Cortex of kidney (tissue), 1 donor: ENCODE measurements at places on chromosomes 6 and 20.

DNA sequence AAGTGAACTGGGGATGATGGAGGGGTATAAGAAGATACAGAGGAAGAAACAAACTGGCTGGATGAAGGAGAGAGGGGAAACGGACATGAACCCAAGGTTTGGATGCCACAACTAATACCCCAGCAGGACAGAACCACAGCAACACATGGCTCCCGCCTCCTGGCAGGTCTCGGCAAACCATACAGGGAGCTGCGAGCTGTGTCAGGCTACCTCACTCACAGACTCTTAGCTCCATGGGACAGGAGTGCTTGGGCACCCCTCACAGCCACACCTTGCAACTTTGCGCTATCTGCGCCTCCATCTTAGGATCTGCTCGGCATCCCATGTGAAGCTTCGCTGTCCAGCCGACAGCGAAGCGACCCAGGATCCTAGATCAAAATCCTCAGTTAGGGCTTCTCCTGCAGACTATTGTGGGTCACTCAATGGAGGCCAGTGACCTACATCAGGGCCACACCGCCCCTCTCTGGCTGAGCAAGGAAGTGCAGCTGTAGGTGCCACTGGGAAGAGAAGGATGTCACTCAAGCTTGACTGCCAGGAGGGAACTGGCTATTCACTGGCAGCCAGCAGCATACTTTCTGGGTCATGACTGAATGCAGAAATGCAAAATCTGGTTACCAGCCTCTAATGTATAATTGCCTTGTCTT lies 174.4 kb upstream of the RIN2 start:
- no peak for DNase-seq

DNA sequence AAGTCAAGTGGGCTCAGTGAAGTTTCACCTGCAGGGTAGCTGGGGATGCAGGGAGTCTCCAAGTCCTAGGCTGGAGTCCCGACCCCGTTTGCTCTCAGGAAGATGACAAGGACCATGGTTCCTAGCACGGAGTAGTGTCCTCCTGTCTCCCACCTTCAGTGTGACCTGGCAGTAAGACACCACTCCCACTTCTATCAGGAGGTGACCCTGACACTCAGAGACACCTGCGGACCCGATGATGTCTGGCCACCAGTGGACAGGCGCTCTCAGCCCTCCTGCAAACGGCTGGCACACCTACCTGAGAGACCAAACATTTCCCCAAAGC lies 1.1 kb downstream of the SOD2 start:
- DNase-seq, result no peak

DNA sequence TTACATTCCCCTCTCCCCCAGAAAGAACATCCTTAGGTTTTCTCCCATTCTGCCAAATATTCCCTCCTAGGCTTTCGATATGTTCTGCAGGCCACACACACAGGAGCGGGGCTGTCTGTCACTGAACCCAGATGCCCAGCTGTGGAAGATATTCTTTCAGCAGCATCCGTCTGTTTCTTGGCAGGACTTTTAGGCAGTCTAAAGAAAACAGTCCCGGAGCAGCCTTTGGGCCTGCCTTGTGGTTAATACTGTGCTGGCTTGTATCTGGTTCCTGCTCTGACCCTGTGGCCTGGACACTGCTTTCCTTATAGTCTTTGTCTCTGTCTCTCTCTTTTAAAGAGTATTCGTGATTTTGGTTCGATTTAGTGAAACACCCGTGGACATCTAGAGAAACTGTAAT lies 94.6 kb upstream of the SUPT3H start:
- no peak for DNase-seq

DNA sequence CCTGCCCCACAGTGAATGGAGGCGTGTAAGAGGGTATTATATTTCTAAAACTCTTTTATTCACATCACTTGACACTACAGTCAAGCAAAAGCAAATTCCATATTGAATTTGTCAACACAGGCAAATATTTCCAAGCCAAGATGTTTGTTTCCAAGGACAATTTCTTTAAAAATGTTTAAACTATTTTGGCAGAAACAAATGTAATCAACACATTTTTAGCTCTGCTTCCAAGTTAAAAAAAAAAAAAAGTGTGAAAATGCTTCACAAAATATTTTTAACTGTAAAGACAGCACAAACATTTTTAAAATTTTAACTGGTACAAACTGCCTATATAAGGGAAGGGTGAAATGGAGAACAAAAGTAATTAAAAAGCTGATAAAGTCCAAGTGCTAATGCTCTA lies 44.9 kb upstream of the DST start:
- DNase-seq, result no peak

- no peak for DNase-seq
Observed at GRCh38 chr20:57317316-57317788, 12.3 kb upstream of the SPO11 start.

GRCh38 chr6:126337323-126337722 lies 2.6 kb upstream of the CENPW start:
- DNase-seq, result no peak

- no peak for DNase-seq
Observed at GRCh38 chr6:41682056-41682477, 43.8 kb downstream of the MDFI start.

DNA sequence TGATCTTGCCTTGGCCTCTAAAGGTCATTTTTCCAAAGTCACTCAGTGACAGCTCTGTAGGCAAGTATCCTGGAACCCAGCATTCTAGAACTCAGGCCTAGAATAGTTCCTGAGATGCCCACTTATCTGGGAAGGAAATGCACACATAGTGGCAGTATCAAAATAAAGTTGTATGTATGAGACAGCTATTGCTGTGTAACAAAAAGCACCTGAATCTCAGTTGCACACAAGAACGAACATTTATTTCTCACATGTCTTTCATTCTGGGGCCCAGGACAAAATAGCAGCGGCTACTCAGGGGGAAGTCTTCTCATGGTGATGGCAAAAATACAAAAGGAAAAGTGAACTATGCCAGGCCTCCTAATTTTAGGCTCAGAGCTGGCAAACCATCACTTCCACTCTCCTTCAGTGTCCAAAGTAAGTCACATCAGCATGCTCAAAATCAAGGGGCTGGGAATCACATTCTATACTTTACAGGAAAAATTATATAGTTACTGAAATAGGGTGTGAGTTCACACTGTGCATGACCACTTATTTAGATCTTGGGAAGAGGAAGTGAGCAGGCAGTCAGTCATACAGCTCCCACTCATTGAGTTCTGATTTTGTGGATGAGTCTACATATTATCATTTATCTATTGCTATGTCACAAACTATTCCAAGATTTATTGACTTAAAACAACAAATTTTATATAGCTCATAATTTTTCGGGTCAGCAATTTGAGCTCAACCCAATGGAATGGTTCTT lies 133.7 kb upstream of the RIN2 start:
- DNase-seq, result no peak

GRCh38 chr20:1622450-1622849 lies 2.6 kb upstream of the SIRPB1 start:
- no peak for DNase-seq

- no peak for DNase-seq
Observed at GRCh38 chr6:151452750-151453427, 963 bp upstream of the RMND1 start.

DNA sequence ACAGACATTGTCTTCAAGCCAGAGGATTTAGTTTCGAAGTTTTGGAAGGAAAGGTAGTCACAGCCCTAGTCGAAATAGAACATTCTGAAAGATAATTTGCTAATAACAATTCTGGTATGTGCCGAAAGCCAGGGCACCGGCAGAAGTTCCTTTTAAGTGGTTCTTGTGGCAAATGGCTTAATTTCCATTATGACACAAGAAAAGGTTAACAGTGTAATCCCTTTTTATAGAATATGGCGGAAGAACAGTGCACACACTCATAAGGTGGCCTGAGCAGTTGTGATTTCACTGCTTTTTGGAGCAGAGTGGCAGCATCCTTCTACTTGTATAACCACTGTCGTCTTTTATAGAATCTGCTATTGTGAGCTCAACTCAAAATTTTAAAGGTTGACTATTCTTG lies 152.4 kb downstream of the SASH1 start:
- DNase-seq, result no peak

GRCh38 chr20:60137657-60138245 lies 179.5 kb downstream of the CDH26 start:
- no peak for DNase-seq

- DNase-seq, result no peak
Observed at GRCh38 chr6:155177363-155177961, 86.4 kb upstream of the CLDN20 start.

DNA sequence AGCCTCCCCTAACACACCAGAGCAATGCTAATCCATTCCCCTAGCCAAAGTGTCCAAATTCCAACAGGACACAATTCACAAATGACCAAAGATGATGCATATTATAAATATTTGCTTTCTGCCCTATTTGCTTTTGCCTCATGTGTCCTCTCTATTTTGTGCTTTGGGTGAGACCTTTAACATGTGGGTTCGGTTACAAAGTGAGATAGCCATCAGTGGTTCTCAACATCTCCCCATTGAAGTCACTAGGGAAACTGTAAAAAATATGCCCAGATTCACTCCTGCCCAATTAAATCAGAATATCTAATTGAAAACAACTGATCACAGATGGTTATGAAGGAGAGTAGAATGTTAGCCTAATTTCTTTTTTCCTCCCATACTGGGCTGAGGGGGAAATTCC lies 159.2 kb downstream of the MTFR2 start:
- DNase-seq, result no peak

DNA sequence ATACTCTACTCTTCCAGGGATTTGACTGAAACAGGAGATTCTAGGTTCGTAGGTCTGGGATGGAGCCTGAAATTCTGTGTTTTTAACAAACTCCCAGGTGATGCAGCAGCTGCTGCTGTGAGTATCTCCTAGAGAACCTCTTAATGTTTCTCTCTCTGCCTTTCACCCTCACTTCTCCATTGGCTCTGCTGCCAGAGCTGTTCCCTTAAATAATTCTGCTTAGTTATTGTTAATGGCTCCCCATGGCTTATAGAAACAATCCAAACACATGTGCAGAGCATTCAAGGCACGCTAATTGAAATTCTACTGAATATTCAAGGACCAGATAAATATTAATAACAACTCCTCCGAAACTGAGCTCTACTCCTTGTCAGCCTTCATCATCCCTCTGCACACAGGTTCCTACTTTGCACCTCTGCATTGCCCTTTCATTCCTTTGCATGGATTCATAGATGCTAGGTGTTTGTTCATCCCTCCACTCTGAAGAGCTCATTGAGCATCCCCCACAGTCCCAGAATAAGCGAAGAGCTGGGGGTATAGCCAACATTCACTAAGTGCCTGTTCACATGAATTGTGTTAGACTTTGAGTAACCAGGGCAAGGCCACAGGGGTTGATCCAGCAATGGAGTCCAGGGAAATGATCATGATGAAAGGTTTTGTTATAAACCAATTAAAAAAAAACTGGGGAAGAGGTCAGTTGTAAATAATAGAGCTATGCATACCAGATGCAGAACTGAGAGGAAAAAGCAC lies 488.4 kb upstream of the JAG1 start:
- no peak for DNase-seq

DNA sequence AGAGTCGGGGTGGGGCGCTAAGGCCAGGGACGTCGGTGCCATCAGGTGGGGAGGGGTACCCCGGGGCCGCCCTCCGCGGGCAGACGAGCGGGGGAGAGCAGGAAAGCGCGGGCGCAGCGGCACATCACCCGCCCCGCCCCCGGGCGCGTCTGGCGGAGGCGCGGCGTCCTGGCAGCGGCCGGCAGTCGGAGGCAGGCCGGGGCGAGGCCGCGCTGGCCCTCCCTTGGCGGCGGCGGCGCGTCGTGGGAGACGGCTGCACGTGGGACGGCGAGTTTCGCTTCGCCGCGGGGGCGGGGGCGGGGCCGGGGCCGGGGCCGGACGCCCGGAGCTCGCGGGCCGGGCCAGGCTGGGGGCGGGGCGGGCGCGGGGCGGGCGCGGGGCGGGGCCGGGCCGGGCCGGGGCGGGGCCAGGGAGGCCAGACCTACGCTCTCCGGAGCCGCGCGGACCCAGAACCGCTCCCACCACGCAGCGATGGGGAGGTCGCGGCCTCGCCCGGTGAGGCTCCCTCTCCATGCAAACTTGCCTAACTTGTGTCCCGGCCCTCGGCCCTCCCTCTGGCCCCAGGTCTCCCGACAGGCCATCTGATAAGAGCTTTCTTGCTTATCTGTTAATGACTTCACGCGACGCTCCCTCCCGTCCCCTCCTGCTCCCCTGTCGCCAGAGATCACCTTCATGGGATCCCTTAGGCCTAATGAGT lies 12.5 kb downstream of the ITPR3 start:
- DNase-seq, result no peak

DNA sequence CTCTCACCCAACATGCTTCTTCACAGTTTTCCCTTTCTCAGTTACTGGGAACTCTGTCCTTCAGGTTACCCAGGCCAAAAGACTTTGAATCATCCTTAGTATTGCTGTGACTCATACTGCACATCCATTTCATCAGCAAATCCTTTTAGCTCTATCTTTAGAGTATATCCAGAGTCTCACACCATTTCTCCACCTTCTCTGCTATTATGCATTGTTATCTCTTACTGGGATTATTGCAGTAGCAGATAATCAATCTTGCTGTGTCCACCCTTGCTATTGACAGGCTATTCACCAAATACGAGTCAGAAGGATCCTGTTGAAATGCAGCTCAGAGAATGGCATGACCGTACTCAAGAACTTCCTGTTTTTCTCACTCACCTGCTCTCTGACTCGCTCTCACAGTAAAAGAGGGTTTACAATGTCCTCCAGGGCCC lies 57.3 kb downstream of the BCKDHB start:
- DNase-seq, result no peak

DNA sequence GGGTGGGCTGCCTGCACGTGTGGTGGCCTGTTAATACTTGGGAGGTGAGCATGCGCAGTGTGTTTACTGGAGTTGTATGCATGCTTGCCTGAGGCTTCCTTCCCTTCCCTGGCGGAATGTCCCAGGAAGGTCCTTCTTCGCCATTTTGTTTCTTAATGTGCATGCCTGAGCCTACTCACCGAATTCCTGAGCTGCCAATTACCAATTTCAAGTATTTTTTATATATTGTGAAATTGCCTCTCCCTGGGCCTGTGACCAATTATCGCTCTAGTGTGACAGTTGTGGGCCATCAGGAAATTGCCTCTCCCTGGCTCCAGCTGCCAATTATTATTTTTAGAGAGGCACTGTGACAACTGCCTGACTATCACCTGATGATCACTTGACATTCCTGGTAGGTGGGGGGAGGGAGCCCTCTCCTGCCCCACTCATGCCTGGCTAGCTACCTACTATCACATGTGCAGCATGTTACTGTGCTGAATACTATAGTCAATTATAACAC lies 70.0 kb downstream of the FAM50B start:
- DNase-seq, result no peak

DNA sequence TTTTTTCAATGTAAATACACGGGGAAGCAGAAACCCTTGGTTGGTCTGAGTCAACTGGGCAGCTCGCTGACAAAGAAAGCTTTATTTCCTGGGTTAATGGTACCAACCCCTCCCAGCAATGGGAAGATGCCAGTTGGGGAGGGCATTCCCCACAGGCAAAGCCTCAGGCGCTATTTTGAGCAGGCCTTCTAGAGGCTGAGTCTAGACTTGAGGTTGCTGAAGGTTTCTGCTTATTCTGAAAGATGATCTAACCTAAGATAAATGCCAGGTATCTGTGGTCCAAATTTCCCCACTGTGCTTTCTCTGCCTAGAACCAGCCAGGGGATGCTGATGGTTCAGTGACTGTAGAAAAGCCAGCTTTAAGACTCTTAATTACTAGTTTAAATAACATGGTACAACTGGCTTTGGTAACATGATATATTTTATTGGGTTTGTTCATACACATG lies 172.5 kb upstream of the JARID2 start:
- no peak for DNase-seq

GRCh38 chr6:80251321-80251720 lies 144.8 kb downstream of the BCKDHB start:
- DNase-seq, result no peak
